ENCODE measurements at places on chromosomes 16 and 17.

DNA sequence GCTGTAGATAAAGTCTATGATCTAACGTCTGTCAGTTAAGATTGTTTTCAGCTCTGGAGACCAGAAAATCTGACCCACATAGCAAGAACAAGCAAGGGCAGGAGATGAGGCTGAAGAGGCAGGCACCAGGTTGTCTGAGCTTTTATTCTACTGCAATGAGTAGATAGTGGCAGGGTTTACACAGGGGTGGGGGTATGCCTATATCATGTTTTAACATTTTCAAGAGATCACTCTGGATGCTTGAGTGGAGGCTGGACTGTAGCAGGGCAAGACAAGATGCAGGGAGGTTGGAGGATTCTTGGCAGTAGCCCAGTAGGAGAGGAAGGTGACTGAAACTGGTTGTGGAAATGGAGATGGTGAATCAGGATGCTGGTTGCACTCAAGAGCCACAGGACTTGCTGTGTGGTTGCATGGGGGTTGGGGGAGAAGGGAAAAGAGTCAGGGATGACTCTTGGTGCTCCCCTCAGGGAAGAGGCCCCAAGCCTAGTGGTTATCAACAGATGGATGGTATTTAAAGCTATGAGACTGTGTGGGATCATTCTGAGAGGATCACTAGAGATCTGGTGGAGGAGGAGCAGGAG lies 143.1 kb upstream of the KCNJ18 start:
- no peak for DNase-seq

GRCh38 chr17:50558941-50559614 lies 1.4 kb upstream of the CACNA1G start:
- no peak for DNase-seq

GRCh38 chr17:376936-377863 lies 24.6 kb upstream of the RPH3AL start:
- no peak for DNase-seq

DNA sequence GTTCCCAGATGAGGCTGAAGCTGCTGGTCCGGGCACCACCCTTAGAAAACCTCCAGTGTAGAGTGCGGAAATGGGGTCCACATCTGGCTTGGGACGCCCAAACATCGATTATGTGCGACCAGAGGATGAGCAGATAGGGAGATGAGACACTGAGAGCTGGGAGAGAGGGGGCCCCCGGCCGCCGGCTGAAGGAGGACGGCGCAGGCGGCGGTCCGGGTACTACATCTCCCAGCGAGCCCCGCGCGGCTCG lies 182 bp upstream of the SPECC1 start:
- DNase-seq: no peak

GRCh38 chr16:28191364-28191960 lies 20.3 kb downstream of the XPO6 start:
- no peak for DNase-seq

- no peak for DNase-seq
Measured at GRCh38 chr16:1631931-1632637, 19.9 kb downstream of the CRAMP1 start.

GRCh38 chr17:55383771-55384642 lies 37.6 kb downstream of the MMD start:
- DNase-seq: no peak

GRCh38 chr17:2828397-2829038 lies 32.3 kb downstream of the RAP1GAP2 start:
- peak; percentile 77 for DNase-seq

GRCh38 chr16:5438591-5438990 lies 341.0 kb upstream of the EEF2KMT start:
- DNase-seq: no peak

- no peak for DNase-seq
Measured at GRCh38 chr17:78793968-78794367, 11.9 kb upstream of the CYTH1 start.

- peak; percentile 60 for DNase-seq
Measured at GRCh38 chr17:58487589-58488427, at the start of gene HSF5. Gene HSF5 (minus strand): TSS chr17:58488408. CDS start chr17:58488274, 134 bp downstream.

- DNase-seq: peak; percentile 90
Measured at GRCh38 chr17:7308625-7309433, 1.4 kb downstream of the EIF5A start.

- DNase-seq: no peak
Measured at GRCh38 chr17:39036009-39036408, 68.8 kb upstream of the FBXO47 start.
